Stimulated activated CD4-positive, alpha-beta T cell treated with anti-CD3 and anti-CD28 coated beads, Interleukin-2, amount 100 ng/mL, for 24 hours (primary cell): ENCODE measurements at places on chromosomes 2 and 18.

DNA sequence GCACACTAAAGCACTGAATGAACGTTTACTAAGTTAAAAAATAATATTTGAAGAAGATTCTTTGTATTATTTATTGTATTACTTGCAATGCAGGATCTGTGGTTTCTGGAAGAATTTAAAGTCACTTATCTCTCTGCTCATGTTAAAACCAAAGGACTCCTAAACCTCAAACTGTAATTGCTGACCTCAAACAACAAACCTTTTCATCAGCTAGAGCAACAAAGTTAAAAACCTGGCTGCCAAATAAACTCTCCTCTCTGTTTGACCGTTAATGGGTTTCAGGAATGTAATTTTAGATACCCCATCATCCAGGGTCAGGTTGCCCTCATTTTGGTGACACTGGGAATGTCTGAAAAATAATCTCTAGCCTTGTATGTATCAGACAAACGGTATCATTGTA is 239.1 kb downstream of the TGIF1 start:
- DNase-seq = no peak

- DNase-seq = peak; percentile 5
These were observed 812 bp downstream of the SOWAHC start for GRCh38 chr2:109614715-109615636.

DNA sequence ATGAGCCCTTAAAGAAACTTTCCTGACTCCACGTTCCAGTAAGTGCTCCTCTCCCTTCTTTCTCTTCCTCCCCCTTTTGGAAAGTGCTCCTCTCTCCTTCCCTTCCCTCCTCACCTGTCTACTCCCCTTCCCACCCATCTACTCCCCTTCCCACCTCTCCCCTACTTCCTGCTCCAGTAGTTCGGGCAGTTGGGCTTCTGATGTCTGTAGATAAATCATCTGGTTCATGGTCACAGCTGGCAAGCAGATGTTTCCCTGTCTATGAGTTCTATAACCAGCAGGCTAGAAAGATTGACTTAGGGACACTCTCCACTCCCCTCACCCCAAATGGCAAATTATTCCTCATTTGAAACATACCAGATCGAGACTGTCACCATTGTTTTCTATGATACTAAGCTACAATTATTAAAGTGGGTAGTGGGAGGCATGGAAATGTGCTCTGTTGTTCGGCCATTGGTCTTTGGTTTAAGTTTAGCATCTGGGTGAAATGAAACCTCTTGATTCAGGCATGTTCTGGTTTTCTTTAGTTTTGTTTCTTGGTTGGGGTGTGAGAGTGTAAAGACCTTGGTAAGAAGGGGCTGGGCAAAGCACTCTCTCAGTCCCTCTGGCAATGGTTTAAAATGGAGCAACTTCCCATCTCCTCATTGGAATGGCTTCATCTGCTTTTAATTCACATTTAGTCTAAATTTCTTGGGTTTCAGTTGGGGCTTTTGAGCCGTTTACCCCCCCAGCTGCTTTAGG is 413.2 kb upstream of the SPRED2 start:
- DNase-seq = no peak

- no peak for DNase-seq
These were observed 305.2 kb downstream of the CDH2 start for GRCh38 chr18:27871726-27872125.

- no peak for DNase-seq
These were observed 15.5 kb upstream of the ERCC3 start for GRCh38 chr2:127309468-127309867.

DNA sequence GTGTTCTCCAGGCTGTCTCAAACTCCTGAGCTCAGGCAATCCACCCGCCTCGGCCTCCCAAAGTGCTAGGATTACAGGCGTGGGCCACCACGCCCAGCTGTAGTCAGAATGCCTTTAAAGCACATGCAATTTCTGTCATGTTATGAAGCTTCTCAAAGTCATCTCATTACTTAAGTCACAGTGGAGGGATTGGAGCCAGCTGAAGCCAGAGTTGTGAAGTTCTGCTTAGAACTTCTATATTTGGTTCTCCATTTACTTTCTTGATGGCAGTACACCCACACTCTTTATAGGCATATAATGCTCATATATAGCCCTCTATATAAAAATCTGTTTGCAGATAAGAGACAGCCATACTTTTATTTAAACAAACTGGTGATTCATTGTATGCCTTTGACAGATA is 68.8 kb upstream of the CWC22 start:
- DNase-seq = no peak

DNA sequence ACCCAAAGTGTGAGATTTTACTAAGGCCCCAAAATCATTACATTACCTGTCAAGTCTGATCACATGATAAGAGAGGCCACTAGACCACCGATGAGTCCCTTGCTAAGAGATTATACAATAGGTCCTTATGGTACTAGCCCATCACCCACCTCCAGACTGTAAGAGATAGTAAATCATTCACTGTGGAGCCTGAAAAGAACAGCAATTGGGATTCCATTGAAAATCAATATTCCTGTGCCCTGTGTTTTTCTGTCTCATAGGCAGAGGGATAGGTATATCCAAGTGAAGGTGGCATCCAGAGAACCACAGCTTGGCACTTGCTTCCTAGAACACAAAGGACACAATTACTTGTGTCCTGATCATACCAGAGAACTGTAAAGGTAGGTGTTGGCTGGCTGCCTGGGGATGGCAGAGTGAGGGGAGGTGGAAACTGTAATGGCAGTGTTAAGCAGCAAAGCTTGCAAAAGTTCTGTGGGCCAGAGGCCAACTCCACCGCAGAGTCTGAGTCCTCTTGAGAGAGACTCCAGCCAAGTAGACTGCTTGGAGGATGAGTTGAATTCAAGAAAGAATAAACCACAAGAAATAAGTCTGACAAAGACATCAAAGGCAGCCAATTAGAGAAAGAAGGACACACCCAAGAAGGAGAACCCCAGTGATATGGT is 102.0 kb upstream of the PIEZO2 start:
- no peak for DNase-seq

- no peak for DNase-seq
These were observed 28.4 kb upstream of the GNAL start for GRCh38 chr18:11660691-11661090.

DNA sequence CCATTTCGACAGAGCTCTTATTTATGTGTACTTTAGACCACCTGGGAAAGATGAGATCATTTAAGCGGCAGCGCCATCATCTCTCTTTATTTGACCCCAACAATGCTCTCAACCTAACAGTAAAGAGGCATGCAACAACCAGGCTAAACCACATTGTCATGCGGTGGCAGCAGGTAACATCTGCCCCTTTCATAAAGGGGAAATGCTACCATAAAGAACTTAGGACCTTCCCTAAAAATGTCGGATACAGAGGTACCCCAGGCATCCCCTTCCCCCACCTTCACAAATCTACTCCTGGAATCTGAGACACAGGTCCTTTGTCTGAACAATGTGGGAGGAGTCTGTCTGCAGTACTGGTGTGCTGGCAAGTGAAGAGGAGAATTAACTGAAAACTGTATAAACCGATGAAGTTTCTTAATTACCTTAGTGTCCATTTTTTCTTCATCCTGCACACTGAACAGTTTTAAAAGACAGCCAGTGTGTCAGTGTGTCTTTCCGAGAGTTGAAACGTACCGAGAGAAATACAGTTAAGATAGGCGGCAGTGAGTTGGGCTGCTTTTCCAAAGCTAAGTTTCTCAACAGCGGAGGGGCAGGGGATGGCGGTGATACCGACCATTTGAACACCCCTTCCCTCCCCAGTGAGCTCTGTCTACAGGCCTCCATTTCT is 1.9 kb downstream of the MEX3C start:
- DNase-seq = peak; percentile 47

GRCh38 chr2:237879991-237880560 is 20.7 kb downstream of the RAMP1 start:
- no peak for DNase-seq

DNA sequence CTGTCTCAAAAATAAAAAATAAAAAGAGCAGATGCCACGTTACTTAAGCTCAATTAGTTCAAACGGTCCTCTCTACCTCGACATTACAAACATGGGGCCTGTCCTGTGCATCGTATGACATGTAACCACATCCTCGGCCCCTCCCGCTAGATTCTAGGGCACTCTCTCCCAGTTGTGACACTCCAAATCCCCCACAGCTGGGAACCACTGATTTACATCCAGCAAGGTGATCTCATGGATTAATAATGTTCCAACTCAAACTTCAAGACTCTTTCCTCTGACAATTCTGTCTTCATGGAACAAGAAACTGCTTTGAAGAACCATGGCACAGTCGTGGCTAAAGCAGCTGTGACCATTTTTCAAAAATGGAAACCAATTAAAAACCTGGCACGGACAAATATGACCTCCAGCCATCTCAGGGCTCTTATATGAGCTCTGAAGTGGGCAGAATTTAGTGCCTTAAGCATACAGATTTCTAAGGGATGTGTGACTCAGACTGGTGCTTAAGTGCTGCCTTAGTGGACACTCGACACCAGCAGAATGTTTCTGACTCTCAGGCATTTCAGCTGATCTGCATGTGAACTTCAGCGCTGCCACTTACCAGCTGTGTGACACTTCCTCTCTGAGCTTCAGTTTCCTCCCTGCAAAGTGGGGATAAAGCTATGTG is 31.7 kb upstream of the ASAP2 start:
- no peak for DNase-seq

DNA sequence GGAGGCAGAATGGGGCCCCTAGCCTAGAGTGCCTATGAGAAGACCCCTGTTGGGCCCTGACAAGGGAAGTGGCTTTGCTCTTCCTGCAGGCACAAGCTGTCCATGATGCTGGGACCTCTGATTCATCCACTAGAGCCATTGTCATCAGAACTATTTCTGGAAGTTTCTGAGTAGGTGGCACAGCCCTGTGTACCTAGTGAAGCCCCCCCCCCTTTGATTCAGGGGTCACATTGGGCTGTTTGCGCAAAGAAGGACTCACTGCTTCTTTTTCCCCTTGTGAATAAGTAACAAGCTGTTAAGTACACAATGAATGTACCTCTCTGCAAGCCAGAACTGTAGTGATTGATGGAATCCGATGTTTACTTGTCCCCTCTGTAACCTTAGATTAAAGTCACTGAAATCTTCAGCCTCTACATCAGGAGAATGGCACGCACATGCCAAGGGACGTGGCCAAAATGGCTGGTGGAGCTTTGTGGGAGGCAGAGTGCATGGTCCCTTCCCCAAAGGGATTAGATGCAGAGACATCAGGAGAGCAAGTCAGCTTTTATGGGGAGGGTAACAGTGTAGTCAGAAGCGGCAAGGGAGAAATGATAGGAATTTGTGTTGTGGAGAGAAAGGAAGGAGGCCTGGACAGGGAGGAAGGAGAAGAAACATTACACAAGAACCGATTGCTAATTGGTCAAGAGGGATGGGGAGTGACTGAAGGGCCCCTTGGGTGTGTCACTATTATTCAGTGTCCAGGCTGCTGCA is 267.6 kb upstream of the RAB12 start:
- no peak for DNase-seq
